ENCODE measurements at places on chromosomes 3 and 15. TPM values are rescaled to one million over a fixed set of nuclear protein-coding genes. Genes with fewer than 3 reads are reported as not detected.

- DNase-seq, result no peak
Observed at GRCh38 chr15:39855400-39855799, 64.7 kb downstream of the GPR176 start.

GRCh38 chr3:128992926-128993460 lies 883 bp downstream of the CFAP92 start:
- DNase-seq, result peak; percentile 69

DNA sequence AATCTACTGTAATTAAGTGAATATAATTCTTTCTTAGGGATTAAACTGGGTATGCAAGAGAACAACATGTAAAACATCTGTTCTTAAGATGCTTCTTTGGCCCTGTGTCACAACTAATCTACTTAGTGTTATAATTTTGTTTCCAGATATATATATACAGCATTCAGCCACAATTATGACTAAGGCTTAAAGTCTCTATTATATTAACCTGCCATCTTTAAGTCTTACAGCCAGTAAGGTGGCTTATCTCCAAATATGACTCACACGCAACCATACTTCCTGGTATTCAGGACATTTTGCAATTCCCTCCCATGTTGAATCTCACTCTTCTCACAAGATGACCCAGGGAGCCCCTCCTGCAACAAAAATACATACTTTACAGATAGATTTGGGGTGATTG lies 6.6 kb upstream of the KBTBD8 start:
- no peak for DNase-seq

DNA sequence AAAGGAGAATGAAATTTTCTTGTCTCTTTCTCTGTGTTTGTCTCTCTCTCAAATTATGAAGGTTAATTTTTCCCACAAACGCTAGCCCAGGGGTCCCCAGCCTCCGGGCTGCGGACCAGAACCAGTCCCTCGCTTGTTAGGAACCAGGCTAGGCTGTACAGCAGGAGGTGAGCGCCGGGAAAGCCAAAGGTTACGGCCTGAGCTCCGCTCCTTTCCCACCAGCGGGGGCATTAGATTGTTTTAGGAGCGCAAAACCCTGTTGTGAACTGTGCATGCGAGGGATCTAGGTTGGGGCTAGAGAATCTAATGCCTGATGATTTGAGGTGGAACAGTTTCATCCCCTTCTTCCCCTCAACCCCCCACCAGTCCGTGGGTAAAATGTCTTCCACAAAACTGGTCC lies 74.7 kb upstream of the ZNF385D start:
- no peak for DNase-seq

DNA sequence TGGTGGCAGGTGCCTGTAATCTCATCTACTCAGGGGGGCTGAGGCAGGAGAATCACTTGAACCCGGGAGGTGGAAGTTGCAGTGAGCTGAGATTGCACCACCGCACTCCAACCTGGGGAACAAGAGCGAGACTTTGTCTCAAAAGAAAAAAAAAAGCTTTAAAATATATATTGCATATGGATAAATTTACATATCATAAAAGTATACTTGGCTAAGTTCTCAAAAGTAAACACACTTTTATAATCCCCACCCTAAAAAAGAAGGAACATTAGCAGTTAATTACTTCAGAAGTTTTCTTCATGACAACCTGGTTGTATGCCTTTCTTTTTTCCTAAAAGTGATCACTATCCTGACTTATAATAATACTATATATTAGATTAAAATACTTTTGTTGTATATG lies 369.1 kb upstream of the TPRG1 start:
- no peak for DNase-seq

DNA sequence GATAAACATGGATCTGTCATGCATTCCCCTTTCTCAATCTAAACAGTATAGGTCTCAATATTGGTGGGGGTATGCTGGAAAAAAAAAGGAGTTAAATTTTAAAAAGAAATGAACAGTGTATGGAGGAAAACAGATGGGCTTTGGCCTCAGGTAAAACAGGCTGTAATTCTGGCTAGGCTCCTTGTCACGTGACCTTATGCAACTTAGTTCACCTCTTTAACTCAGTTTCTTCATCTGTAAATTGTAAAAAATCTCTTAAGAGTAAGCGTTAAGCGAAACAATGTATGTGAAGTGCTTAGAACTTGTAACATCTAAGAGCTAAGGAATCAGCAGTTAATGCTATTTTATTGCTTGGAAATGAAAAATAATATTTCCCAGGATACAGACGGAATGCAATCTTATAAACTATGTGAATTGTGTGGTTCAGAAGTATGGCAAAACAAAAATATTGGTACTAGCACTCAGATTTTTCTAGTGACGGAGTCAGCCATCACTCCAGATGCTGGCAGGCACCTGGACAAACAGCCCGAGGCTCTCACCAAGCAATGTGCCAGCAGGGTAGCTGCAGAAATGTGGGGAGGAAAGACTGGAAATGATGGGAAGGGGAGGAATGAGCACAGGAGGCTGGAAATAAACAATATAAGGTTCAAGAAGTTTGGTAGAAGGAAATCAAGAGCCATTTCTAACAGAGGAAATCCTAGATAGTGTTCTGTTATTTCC lies 172.8 kb downstream of the USP13 start:
- DNase-seq, result no peak

GRCh38 chr15:63387748-63388493 lies 6.3 kb upstream of the CA12 start:
- DNase-seq, result no peak

GRCh38 chr3:113802795-113803455 lies 35.7 kb upstream of the GRAMD1C start:
- no peak for DNase-seq

DNA sequence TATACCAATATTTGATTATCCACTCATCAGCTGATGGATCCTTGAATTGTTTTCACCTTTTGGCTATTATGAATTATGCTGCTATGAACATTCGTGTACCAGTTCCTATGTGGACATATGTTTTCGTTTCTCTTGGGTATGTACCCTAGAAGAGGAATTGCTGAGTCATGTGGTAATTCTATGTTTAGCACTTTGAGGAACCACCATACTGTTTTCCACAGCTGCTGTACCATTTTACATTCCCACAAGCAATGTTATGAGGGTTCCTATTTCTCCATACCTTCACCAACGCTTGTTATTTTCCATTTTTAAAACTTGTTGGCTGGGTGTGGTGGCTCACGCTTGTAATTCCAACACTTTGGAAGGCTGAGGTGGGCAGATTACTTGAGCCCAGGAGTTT lies 62.9 kb downstream of the RPLP1 start:
- DNase-seq, result no peak

DNA sequence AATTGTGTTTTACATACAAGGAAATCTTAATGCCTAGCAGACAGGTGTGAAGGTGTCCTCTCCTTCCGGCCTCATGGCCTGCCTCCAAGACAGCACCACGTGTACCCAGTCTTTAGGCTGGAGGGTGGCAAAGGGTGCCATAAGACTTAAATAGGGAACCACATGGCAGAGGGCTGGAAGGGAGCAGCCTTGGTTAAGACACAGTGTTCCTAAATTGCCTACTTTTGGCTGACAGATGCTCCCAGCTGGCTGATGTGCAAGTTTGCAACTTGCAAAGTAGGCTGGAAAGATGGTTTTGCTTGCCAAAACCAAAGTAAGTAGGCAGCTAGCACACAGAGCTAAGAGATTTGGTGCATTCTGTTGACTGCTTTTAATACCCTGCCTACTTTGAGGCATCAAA lies 45.2 kb downstream of the CCNB2 start:
- no peak for DNase-seq

GRCh38 chr3:196691386-196691785 lies 20.7 kb downstream of the CEP19 start:
- DNase-seq, result no peak

DNA sequence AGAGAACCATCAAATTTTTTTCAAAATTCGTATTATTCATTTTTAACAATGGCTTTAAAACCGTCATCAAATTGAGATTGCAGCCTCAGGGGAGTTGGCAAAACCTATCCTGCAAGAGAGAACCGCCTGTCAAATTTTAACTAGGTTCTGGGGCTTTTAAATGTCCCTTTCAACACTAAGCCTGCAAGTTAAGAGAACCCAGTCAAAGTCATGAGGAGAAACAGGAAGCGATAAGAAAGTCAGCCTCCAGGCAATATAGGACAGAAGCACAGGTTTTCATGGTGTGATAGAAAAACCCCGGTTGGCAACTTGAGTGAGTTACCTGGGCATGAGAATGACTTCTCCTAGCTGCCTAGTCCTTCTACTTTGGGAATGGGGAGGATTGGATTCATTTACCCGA lies 59.8 kb downstream of the CPNE4 start:
- no peak for DNase-seq

DNA sequence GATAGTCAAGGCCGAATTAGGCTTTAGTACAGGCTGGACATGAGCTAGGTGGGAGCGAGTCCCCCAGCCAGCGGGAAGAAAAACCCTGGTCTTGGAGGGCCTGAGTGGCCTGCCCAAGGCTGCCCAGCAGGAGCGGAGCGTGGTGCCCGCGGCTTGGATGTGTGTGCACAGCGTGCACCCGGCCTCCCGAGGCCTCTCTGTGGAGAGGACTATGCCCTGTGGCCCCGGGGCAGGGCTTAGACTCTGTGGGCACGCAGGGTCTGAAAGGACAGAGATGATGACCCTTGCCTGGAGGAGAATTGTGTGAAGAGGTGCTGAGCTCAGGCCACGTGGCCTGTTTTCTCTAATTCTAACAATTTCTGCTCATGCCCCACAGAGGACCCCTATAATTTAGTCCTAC lies 124.6 kb upstream of the IQSEC1 start:
- DNase-seq, result no peak

DNA sequence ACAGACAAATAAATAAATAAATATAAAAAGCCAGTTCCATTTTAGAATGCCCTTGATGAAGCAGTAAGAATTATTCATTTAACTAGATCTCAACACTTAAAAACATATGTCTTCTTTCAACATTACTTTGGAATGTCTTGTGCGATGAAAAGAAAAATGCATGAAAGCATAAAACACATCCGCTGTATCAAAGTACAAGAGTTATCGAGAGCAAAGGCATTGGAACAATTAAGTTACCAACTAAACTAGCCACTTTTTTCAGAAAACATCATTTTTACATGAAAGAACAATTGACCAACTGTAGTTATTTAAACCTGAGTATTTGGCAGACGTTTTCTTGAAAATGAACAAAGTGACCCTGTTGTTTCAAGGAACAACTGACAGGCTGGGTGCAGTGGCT lies 27.5 kb upstream of the ACAN start:
- DNase-seq, result no peak

GRCh38 chr3:177294221-177294620 lies 96.9 kb upstream of the TBL1XR1 start:
- DNase-seq, result no peak

- DNase-seq, result no peak
Observed at GRCh38 chr3:122952520-122952919, 75.0 kb downstream of the SEMA5B start.

DNA sequence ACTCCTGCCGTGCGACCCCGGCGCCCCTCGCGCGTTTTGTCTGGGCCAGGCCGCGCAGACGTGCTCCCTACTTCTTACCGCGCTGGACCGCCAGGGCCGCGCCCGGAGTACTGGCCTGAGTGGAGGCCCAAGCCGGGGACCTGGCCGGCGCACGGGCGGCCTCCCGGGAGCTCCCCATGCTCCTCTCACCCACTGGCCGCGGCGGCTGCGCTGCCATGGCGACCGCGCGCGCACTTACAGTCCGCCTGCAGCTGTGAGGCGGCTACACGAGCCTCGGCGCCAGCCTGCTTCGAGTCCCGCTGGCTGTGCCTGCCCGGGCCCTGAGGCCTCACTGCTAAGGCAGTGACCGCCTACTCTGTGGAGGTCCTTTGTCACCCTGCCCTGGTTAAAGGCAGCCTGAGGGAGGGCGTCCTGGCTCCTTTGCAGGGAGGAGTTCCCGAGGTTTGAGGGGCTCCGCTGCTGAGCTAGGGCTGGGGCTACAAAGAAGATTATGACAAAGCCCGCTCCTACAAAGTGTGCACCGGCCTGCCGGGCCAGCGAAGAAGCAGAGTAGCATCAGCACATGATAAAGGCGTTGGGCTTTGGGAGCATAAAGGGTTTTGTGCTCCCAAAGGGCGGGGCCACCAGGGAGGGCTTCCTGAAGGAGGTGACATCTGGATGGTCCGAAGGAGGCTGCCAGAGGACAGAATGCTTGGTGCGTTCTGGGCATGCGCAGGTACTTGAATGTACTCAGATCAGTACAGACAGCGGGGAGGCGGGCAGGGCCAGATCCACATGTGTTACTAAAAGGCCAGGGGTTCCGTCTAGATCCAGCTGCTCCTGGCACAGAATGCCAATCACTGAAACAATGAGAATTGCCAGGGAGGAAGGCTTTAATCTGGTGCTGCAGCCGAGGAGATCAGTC lies at the start of the genes LRRC34 and LRRIQ4:
Gene LRRC34 (minus strand): TSS at position 573 of the 904 bp plus-strand sequence. CDS start 356 bp downstream, at position 217.
Gene LRRIQ4 (plus strand): TSS at position 539 of the 904 bp plus-strand sequence. CDS start 9,052 bp downstream, outside the sequence.
- DNase-seq, result no peak

GRCh38 chr3:55792009-55792408 lies 304.9 kb upstream of the WNT5A start:
- no peak for DNase-seq

DNA sequence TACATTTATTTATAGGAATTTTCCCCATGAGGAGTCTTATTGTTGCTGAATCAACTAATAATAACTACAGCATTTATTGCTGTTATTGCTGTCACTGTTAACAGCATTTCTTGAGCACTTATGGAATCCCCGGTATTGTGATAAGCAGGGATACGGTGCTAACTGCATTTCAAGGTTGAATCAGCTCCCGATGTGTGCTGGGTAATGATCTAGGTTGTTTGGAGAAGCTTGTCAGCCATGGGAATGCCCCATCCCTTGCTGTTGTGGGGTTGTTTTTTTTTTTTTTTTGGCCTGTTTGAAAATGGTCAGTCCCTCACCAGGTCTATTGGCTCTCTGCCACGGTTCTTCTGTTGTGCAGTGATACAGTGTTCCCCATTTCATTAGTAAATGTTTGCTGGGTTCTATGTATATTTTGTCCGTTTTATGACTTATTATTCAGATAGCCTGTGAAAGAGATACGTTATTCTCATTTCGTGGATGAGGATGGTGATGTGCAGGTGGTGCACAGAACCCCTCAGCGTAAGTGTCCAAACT lies 48.5 kb downstream of the MED12L start:
- DNase-seq, result no peak

GRCh38 chr15:38503496-38503895 lies 49.6 kb downstream of the FAM98B start:
- DNase-seq, result no peak

DNA sequence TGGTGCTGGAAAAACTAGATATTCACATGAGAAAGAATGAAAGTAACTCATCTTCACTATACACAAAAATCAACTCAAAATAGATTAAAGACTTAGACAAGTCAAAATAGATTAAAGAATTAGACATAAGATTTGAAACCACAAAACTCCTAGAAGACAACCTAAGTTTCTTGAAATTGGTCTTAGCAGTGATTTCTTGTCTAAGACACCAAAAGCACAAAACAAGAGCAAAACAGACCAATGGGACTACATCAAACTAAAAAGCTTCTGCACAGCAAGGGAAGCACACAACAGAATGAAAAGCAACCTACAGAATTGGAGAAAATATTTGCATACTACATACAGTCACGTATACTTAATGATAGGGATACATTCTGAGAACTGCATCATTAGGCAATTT lies 6.5 kb upstream of the VPS39 start:
- DNase-seq, result no peak

The BMF gene
- total RNA-seq, result 4.0 TPM

The SAMD7 gene
- total RNA-seq, result not detected

The TERC gene
- total RNA-seq, result 9.8 TPM

The CFAP100 gene
- total RNA-seq, result not detected

The MAGEL2 gene
- 0.32 TPM for total RNA-seq

The ZNF445 gene
- 13.4 TPM for total RNA-seq

The CMTM8 gene
- total RNA-seq, result 5.6 TPM

The IQGAP1 gene
- 210 TPM for total RNA-seq

The SGO1 gene
- total RNA-seq, result 0.32 TPM

The GOLGA6L7 gene
- total RNA-seq, result not detected
